ENCODE measurements at places on chromosomes 2 and 18.

DNA sequence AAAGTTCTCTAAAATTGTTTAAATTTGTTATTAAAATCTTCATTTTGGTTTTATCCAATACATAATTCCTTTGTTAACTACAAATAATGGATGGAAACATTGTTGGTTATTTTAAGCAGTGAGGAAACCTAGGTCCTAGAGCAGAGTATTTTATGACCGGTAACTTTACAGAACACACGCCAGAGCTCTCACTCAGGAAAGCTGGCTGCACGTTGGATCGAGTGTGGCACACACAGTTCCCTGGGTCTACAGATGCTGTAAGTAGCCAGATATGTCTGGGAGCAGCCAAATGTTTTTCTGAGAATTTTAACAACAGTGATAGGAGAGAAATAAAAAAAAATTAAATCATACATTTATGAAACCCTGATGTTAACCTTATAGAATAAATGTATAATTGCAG, 264.4 kb downstream of the ZNF407 start:
- no peak for DNase-seq

GRCh38 chr2:120737340-120738101, 1.9 kb downstream of the GLI2 start:
- peak; percentile 76 for DNase-seq

GRCh38 chr2:35538796-35539195, 816.8 kb upstream of the CRIM1 start:
- no peak for DNase-seq

DNA sequence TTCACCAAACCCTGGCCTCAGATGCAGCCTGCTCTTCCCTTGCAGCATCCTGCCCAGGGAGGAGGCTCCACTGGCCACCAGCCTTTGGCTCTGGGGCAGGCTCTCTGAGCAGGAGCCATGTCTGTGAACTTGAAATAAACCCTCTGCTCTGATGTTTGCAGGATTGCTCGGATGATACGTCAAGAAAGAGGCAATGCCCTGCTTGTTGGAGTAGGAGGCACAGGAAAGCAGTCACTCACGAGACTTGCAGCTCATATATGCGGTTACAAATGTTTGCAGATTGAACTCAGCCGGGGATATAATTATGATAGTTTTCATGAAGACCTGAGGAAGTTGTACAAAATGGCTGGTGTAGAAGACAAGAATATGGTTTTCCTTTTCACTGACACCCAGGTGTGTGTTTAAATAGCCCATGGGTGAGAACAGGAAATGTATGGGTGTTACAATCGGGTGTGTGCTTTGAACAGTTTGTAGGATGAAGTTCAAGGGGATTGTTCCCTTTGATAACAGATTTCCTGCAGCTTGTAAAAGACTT, 177.9 kb downstream of the DNAH6 start:
- no peak for DNase-seq

DNA sequence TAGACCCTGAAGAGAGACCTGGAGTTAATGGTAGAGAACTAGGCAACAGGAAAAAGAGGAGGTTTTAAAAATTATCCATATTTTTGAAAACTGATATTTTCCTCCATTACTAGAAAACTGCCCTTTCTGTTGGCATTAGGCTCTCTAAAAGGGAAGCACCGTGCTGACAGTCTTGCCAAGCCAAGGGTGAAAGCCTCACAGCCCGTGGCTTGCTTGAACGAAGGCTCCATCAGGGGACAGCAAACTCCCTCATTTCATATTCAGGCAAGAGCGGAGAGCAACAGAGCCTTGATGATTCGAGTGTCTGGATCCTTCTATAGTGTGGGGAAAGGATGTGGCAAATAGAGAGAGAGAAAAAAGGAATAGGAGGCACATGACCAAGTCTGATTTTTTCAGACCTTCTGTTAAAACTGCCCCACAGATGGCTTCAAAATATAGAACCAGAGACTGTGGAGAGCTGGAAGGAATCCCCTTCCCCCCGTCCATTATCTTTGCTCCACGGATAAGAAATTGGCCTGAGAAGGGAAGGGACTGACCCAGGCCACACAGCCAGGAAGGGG, 67.0 kb downstream of the CACNB4 start:
- DNase-seq = no peak

- DNase-seq = no peak
Observed at GRCh38 chr2:133718688-133719201, 150.5 kb upstream of the NCKAP5 start.

- DNase-seq = peak; percentile 90
Observed at GRCh38 chr2:27703638-27704341, 40.1 kb downstream of the SLC4A1AP start.

- no peak for DNase-seq
Observed at GRCh38 chr18:10892786-10893185, 256.6 kb downstream of the PIEZO2 start.

GRCh38 chr18:49161627-49162026, 210.9 kb upstream of the SMAD7 start:
- DNase-seq = no peak

DNA sequence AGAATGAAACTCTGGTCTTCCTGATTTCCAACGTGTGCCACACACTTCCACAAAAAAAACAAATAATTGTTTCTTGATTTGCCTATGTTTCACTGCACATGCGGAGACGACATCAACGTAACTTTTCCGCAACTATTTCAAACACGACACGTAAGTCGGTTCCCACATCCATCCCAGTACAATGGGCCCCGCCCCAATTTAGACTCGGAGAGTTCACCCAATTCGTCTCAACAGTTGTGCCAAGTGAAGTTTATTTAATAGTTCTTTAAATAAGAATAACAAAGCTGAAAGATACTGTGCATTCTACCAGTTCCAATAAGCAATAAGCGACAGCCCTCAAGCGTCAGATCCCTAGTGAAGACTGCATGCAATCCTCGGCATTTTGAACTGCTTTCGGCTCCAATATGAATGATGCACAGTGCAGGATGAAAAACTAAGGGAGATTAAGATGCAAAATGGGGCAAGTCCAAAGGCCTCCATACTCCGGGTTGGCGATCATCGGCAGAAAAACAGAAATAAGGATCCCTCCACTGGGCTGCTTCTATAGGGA, 664 bp downstream of the CCT4 start:
- peak; percentile 6 for DNase-seq

GRCh38 chr2:112813280-112813966, 23.2 kb downstream of the IL1B start:
- DNase-seq = no peak

GRCh38 chr2:43107679-43108078, 118.7 kb downstream of the ZFP36L2 start:
- no peak for DNase-seq

GRCh38 chr2:229032608-229033234, 238.4 kb downstream of the PID1 start:
- no peak for DNase-seq

GRCh38 chr18:35026407-35027061, 14.7 kb upstream of the MAPRE2 start:
- no peak for DNase-seq

- no peak for DNase-seq
Observed at GRCh38 chr2:221541131-221541735, 30.9 kb downstream of the EPHA4 start.

- DNase-seq = no peak
Observed at GRCh38 chr2:83661711-83662110, 797.4 kb downstream of the SUCLG1 start.

- DNase-seq = no peak
Observed at GRCh38 chr2:230949966-230950873, 25.2 kb upstream of the GPR55 start.

DNA sequence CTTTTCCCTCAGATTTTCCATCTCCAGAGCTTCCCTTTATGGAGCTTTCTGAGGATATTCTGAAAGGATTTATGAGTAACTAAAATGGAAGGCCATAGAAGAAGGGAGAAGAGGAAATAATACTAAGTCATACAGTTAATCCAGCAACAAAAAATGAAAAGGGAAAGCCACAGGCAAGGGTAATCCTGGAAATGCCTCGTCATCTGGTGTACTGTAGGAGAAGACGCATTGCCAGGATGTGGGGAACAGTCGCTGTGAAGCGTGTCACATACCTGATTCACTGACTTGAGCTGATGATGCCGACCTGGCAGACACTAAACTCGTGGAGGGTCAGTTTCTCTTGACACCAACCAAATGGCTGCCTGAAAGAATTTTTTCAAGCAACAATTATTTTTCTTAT, 34.7 kb upstream of the ALPP start:
- no peak for DNase-seq

- no peak for DNase-seq
Observed at GRCh38 chr2:216315802-216316603, 56.3 kb downstream of the MARCHF4 start.

DNA sequence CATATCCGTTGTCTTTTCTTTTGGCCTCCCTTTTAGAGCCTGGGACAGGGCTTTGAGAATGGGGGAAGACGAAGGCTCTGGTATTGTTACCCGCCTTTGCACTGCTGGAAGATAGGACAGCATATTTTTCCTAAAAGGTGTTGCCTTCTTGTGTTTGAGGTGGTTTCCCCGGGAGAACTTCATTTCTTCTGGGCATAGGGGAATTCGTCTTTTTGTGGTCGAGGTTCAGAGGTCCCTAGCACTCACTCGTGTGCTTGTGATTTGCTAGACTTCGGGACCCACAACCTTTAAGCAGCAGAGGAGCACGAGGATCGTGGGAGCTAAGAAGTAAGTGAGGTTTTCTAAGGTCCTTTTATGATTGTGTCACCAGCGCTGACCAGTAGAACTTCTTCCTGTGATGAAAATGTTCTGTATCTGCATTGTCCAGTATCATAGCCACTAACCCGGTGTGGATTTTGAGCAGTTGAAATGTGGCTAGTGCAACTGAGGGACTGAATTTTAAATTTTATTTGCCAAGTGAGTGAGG, 611 bp downstream of the ZNF512 start:
- DNase-seq = no peak

DNA sequence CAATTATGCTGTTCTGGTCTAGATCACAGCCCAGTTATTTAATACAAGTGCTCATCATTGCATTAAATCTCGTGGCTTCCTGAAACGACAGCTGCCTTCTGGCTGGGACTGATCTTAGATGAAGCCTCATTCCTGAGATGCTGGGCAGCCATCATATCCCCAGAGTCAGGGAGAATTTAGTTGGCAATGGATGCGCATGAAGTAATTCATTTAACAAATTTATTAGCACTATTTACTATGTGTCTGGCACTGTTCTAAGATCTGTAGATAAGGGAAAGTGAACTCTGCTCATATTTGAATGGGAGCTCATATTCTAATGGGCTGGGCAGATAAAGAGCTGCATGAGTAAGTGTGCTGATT, 244.7 kb downstream of the KCNS3 start:
- no peak for DNase-seq

DNA sequence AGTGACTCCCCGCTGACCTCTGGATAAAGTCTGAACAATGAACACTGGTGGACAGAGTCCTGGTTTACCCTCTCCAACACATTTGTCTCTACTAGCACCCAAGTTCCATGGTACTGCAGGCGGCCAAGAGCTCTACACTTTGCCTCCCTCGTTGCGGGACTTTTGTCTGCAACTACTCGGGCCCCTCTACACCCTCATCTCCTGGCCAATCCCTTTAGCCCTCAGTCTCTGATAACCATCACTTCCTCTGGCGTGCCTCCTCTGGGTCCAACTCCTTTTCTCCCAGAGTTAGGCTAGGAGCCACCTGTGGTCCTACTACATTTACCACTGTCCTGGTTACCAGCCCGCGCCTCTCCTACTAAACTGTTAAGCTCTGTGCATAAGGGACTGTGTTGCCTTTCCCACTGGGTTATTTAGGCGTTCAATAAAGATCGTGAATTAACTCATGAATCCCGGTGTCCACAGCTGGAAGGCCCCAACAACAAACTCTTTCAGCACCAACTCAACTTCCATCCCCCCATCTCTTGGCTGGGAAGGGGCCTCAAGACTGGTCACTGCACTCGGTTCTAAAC, 757 bp downstream of the HDHD2 start:
- DNase-seq = no peak

DNA sequence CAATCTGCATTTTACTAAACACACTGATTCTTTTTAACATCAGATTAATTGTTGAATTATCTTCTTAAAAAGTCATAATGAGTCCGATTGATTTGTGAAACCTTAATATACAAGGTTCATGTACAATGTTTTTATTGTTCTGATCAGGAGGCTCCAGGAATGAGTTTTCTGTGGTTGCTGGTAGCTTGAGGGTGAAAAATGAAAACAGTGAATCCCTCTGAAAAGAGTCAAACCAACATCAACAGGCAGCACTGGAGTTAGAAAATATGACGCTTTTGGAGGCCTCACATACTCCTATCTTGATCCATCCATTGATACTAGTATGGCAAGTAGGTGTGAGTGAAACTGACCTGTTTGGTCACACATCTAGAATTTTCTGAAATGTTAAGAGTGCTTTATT, 216.3 kb upstream of the ETAA1 start:
- DNase-seq = no peak

- DNase-seq = no peak
Observed at GRCh38 chr2:225766431-225766830, 366.9 kb downstream of the NYAP2 start.

DNA sequence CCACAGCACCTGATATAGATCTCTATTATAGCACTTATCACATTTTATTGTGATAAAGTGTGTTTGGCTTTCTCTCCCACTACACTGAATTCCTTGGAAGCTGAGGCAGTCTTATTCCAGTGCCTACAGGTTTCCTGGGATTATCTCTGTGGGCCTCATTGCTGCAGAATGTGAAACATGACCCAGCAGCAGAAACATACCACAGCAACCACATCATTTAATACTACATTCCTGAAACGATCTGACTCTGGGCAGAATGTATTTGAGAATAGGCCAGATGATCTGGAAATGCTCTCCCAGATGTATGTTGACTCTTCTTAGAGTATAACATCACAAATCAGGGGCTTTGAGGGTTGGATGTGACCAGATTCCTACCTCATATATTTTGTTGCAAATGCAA, 323.5 kb upstream of the TANK start:
- no peak for DNase-seq

GRCh38 chr2:10414591-10414990, 33.5 kb downstream of the ODC1 start:
- no peak for DNase-seq

DNA sequence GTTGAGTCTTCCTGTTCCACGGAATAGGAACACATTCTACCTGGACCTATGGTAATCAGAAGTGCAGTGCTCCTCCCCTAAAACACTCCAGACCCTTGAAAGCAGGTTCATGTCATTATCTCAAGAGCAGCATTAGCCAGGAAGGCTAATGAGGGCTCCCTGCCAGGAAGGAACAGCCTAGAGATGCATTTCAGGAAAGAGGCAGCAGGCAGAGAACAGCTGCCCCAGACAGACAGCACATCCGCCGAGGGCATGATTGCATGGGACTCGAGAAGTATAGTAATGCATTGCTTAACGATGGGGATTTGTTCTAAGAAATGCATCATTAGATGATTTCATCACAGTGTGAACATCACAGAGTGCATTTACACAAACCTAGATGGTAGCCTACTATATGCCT, 171.5 kb downstream of the ALK start:
- DNase-seq = no peak

Measured in left lung (tissue), 14 donors.